ENCODE measurements at places on chromosomes 3 and 15.

DNA sequence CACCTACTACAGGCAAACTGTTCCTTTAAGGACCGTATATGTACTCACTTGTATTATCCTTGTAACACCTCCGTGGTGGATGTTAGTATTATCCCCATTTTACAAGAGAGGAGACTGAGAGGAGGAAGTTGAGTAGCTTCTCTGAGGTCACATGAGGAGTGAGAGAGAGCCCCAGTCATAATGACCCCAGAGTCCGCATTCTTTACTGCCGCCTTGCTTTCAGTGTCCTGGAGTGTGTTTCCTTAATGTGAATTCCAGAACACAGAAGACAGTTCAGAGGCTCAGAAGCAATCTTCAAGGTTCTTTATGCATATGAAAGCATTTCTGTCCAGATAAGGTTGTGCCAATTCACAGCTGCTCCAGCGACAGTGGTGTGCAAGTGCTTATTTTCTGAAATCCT lies 199.2 kb downstream of the CACNA2D3 start:
- DNase-seq = no peak

GRCh38 chr3:84082726-84083125 lies 876.1 kb upstream of the CADM2 start:
- no peak for DNase-seq

DNA sequence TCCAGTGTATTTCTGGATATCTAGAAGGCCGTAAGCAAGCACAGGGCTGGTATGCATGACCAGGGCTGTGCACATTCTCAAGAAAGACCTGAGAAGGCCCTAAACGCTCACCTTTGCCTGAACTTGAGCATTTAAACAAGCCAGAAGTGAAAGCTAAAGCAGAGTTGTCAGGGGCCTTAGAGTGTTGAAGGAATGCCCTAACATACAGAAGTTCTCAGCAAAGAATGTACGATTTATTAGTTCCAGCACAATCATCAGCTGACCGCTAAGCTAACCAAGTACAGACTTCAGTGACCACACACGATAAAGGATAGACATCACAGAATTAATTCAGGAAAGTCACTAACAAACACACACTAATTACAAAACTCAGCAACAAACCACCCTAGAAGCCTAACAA lies 8.7 kb downstream of the HLTF start:
- no peak for DNase-seq

DNA sequence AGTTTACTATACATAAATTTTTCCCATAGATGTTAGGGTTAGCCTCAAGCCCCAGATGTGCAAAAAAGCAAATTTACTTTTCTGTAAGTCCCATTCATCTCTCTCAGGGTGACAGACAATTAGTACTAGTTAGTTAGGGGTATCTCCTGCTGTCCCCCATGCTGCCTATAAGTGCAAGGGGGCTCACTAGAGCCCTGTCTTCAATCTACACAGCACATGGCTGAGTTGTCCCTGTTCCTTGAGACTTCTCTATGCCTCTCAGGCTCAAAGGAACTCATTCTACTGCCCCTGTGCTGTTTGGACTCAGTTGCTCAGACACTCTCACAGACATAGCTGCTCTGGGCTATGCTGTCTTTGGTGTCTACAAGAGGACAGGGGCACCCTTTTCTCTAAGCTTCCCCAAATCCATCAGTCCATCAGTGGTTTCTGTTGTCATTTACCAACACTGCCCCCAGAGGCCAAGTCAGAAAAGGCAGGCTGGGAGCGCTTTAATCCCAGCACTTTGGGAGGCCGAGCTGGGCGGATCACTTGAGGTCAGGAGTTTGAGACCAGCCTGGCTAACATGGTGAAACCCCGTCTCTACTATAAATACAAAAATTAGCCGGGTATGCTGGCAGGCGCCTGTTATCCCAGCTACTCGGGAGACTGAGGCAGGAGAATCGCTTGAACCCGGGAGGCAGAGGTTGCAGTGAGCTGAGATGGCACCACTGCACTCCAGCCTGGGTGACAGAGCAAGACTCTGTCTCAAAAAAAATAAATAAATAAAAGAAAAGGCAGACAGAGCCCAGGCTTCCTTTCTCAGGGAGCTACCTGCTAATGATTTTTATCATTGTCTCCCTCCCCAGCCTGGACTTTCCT lies 31.4 kb upstream of the PRTG start:
- DNase-seq = no peak

DNA sequence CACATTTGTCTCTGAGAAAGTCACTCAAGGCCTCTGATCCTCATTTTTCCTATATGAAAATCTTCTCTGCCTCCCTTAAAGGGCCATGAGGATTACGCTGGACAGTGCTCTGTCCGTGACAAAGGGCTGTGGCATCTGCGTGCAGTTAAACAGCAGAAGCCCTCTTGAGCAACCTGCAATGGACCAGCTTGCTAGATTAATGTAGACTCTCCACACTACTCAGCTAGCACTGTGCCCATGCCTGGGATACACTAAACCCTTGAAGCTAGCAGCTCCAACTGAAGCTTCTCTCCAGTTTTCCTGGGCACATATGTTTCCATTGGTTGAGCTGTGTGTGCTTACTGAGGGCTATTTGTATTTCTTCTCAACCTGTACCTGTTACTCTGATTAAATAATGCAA lies 303.8 kb downstream of the RPLP1 start:
- no peak for DNase-seq

DNA sequence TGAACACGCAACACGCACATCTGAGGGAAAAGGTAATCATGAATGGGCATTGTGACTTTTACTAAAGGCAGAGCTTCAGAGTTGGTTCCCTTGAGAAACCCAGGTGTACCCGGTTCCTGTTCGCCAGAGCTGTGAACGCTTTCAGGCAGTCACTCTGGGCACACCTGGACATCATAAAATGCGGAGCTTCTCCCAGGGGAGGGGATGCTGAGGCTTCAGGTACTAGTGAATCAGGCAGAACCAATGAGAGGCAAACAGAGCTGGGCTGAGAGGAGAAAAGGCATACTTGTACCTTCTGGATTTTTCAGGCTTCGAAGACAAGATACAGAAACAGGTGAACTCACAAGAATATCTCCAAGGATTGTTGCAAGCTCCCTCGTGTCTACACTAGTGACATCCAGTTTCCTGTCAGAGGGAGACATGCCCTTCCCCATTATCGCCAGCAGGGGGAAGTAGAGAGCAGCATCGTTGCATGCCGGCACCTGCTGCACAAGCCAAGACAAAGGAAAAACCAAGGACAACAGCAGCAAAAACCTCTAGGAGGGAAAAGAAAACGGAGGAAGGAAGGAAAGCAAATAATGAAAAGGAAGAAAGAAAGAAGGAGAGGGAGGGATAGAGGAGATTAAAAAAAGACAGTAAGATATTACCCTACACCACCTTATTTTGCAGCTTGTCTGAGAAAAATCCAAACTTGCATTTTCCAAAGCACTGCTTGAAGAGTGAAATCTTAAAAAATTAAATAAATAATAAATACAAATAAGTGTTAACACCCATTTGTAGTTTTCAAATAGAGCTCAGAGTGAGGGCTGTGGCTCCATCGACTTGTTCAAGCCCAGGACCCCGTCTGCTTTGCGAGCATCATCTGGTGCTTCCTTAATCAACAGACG lies 2.0 kb downstream of the AHSG start:
- peak; percentile 82 for DNase-seq

DNA sequence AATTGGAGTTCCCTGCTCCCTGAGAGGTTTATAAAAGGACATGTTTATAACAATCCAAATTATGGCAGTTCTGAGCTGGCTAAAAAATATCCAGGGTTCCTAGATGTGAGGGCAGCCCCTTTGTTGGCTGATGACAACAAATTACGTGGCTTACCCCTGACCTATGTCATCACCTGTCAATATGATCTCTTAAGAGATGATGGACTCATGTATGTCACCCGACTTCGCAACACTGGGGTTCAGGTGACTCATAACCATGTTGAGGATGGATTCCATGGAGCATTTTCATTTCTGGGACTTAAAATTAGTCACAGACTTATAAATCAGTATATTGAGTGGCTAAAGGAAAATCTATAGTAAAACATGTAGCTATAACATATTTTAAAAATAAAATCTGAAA lies 13.9 kb downstream of the AADAC start:
- DNase-seq = no peak

Data from NCI-H1694 treated with DMSO at 0.1 percent for 48 hours (cell line).